ENCODE measurements at places on chromosomes 7 and 10.

GRCh38 chr10:22323538-22324305 lies 2.8 kb downstream of the BMI1 start:
- no peak for DNase-seq

- no peak for DNase-seq
Observed at GRCh38 chr10:22816298-22816653, 101.9 kb upstream of the PIP4K2A start.

DNA sequence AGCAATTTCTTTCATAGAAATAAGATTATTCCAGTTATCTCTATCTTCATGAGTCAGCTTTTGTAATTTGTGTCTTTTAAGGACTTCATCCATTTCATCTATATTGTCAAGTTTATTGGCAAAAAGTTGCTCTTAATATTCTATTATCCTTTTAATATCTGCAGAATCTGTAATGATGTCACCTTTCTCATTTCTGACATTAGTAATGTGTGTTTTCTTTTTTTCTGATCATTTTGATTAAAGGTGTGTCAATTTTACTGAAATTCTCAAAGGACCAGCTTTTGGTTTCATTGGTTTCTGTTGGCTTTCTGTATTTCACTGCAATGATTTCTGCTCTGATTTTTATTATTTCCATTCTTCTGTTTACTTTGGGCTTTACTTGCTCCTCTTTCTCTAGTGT lies 17.9 kb upstream of the OR2AE1 start:
- DNase-seq = no peak

GRCh38 chr7:70322856-70323255 lies 724.6 kb downstream of the AUTS2 start:
- DNase-seq = no peak

DNA sequence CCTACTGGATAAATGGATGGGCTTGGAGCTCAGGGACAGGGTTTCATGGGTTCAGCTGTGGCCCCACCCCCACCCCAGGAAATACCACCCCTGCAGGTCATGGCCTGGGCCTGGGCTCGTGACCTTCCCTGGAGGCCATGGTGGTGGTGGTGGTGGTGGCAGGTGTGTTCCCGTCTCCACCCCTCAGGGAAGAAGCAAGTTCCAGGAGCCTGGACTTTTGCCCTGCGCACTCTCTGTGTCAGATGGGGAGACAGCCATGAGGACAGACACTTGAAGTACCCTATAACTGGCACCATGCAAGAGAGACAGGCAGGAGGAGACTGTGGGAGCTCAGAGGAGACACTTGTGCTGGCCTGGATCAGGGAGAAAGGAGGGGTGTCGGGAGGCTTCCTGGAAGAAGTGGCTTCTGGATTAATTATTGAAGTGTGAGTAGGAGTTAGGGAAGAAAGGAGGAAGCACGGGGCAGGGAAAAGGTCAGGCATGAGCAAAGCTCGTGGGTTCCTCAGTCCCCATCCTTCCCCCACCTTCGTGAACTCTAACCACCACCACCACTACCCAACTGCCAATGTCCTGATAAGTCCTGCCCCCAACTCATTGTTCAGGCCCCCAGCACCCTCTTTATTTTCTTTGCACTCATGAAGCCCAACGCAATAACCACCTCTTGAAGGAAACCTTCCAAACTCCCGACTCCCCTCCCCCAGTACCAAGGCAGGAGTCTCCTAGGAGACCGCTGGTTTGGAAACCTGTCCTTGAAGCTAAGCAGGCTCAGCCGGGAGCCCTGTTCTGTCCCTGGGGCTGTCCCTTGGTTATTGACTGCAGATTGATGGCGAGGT lies 8.9 kb downstream of the SH2B2 start:
- no peak for DNase-seq

DNA sequence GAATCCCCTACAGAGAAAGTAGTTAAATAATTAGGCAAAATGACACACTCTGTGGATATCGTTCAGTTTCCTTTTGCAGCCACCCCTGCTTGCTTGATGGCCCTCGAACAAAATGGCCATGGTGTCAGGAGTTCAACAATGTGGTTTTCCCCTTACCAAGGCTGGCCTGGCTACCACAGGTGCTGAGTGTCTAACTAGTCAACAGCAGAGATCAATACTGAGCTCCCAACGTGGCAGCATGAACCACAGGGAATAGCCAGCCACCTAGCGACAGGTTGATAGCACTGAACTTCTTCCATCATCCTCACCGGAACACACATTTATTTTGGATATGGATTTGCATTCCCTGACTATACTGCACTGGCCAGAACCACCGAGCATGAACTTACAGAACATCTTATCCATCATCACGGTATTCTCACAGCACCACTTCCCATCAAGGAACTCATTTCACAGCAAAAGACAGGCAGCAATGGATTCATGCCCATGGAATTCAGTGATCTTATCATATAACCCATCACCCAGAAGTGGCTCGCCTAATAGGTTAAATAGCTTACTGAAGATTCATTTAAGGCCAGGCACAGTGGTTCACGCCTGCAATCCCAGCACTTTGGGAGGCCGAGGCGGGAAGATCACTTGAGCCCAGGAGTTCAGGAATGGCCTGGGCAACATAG lies 6.3 kb downstream of the C10orf67 start:
- DNase-seq = no peak

- DNase-seq = no peak
Observed at GRCh38 chr7:122770686-122771335, 68.1 kb upstream of the RNF148 start.

DNA sequence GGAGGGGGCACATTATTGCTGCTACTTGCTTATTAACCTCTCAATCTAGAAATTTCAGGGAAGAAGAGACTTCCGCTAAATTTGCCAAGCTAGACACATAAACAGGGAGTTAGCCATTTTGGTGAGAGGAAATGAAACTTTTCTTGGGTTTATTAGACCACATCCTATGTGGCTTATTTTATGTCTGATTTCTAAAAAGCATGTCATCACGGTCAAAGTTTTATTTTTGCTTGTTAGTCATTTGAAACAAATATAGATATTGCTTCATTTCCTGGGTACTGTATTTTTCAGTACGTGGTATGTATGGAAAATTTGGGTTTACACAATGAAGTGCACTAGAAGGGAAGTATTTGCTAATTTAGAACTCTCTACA lies 144.1 kb downstream of the TCF7L2 start:
- no peak for DNase-seq

DNA sequence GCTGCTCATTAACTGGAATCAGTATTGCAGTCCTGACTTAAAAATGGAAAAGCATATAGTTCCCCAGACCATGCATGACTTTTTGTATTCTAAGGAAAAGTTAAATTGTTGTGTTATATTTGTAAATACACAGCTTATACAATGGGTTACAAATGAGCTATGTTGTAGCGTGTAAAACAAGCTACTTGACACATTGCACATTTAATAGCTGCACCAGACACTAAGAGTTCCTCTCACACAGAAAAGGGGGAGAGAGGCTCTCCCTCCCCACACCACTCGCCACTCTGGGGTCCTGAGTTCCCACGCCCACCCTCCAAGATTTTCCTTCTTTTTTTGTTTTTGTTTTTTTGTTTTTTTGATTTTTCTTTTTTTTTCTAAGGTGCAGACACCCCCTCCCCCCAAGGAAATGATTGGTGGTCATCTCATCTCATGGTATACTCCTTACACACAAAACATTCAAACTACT lies 6.3 kb downstream of the KLF6 start:
- no peak for DNase-seq

DNA sequence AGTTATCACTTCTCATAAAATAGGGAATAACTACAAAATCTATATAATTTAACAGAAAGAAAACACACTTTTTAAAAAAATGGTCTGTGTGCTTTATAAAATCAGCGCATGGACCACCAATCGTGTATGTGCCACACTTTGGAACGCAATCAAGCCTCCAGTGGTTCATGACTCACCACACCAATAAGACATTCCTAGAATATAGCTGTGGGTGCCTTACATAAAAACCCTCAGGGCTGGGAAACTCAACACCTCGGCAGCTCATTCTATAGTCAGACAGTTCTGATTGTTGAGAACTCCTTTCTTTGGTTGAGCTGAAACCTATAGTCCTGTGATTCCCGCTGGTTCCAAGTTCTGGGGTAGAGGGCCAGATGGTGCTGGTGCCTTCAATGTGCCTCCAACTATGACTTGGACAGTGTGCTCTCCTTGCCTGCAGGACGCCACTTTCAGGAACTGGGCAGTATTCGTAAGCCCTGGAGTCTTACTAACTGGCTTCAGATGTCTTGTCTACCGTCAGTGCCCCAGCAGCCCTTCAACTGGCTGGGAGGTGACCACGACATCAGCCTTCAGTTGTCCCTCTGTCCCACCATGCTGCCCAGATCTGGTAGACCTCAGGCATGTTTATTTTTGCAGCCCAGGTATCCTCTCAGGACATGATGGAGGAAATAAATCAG lies 135.7 kb upstream of the GDF10 start:
- DNase-seq = no peak

GRCh38 chr7:100493476-100494264 lies 9.9 kb downstream of the NYAP1 start:
- no peak for DNase-seq

DNA sequence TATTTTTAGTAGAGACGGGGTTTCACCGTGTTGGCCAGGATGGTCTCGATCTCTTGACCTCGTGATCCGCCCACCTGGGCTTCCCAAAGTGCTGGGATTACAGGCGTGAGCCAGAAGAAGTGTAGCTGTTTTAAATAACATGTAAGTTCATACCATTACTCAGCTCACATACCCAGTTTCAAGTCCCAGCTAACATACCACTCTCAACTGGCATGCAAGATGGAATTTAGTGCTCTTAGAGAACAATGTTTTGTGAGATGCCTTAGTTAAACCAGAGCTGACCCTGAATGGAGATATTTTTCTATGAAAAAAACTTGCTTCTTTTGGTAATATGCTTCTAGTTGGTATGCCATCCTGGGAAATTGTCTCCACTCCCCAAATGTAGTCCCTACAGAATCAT lies 37.3 kb downstream of the HBP1 start:
- DNase-seq = no peak

DNA sequence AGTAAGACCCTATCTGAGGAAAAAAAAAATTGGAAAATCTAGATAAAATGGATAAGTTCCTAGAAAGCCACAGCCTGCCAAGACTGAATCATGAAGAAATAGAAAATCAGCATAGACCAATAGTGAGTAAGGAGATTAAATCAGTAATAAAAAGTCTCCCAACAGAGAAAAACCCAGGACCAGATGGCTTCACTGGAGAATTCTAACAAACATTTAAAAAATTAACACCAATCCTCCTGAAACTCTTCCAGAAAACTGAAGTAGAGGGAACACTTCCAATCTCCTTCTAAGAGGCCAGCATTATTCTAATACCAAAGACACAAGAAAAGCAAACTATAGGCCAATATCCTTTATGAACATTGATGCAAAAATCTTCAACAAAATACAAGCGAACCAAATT lies 8.8 kb upstream of the LIMK1 start:
- DNase-seq = no peak

GRCh38 chr10:45383682-45384330 lies 9.8 kb downstream of the ALOX5 start:
- DNase-seq = no peak

- no peak for DNase-seq
Observed at GRCh38 chr7:153829525-153829924, 222.7 kb upstream of the DPP6 start.

- no peak for DNase-seq
Observed at GRCh38 chr7:66330961-66331360, 125.8 kb downstream of the TPST1 start.

GRCh38 chr10:118564652-118565051 lies 30.8 kb downstream of the PRLHR start:
- DNase-seq = no peak

DNA sequence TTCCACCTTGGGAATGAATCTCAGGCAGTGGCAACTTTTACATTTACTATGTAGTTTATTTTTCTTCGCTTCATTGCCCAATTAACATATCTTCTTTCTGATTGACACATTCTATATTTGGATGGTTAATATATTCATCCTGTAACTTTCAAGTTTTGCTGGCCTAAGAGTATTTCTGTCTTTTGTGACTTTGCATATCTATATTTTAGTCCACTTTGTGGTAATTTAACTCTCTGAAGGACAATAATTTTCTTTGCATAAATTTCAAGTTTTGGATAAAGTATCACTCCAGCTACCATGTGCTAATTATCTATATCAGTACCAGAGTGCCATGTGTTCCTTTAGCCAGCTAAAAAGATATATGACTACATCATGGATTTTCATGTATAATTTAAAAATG lies 151.5 kb upstream of the KAT6B start:
- DNase-seq = no peak

- DNase-seq = no peak
Observed at GRCh38 chr7:38942431-38943051, 33.5 kb upstream of the VPS41 start.

DNA sequence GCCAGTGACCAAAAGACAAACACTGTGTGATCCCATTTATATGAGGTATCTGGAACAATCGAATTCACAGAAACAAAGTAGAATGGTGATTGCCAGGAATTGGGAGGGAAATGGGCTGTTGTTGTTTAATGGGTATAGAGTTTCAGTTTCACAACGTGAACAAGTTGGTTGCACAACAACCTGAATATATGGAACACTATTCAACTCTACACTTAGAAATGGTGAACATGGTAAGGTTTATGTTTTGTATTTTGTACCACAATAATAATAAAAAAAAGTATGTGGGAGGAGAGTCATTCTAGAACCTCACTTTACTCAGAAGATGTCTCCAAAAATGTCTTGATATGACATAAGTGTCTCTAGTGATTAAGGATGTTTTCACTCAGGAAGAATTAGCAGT lies 85.2 kb upstream of the SGCE start:
- no peak for DNase-seq

DNA sequence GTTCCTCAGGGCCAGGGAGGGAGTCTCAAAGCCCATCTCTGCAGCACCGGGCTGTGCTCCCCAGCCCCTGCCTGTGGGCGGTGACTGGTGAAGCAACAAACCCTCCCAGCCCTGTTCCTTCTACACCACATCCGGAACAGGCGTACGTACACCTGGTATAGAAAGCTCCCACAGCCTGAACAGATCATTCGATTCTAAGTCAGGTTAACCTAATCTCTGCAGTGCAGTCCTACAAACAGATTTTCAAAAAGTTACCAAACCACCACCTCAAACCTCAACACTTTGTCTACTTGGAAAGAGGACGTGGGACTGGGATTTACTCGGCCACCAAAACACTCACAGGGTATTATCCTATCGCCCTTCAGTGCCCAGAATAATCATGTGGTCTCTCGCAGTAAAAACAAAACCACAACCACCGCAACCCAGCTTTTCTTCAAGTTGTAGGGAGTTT lies 238.4 kb downstream of the DIP2C start:
- DNase-seq = no peak

- DNase-seq = no peak
Observed at GRCh38 chr10:79396520-79396919, 48.9 kb downstream of the ZCCHC24 start.

- DNase-seq = peak; percentile 48
Observed at GRCh38 chr7:102122026-102122425, 164.6 kb upstream of the SH2B2 start.

DNA sequence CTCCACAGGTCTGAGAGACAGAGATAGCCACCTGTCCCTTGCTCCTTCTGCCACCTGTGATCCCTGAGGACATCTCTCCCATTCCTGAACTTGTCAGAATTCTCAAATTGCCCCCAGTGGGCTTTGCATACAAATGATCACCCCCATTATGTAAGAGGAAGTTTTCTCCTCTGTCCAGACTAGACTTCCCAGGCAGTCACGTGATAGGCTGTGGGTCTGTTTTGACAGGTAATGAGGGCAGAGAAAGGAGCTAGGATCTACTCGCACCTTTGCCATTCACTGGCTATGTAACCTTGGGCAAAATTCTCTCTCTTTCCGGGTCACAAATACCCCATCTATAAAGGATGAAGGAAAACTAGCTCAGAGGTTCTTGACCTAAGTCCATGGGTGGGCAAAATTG lies 21.4 kb upstream of the TM9SF3 start:
- no peak for DNase-seq
